ENCODE measurements at places on chromosomes 12 and 14. TPM values are rescaled to one million over a fixed set of nuclear protein-coding genes. Genes with fewer than 3 reads are reported as not detected.

Gene GTF2A1
- 40.7 TPM for total RNA-seq

Gene CORO1C
- 73.8 TPM for total RNA-seq

Gene APOF
- total RNA-seq, result not detected

Gene LTB4R
- 50.4 TPM for total RNA-seq

DNA sequence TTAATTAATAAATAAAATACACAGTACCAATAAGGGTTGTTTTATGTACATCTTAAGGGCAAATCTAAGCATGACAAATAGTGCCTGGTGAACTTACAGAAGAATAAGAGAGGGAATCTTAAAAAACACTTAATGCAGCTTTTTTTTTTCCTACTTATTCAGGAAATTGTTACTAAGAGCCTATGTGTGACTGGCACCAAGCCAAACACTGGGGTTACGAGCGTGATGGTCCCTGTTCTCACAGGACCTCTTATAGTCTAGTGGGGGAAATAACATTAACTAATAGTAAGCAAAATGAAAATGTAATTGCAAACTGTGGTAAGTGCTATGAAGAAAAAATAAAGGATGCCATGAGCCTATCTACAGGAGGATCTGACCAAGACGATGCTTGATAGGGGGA is 53.6 kb downstream of the RTN1 start:
- DNase-seq, result no peak
- H3K27me3 ChIP-seq, result no peaks in the 10 kb centered on the region
- no peaks in the 10 kb centered on the region for H3K4me1 ChIP-seq
- no peak overlapping the region for H3K27ac ChIP-seq

DNA sequence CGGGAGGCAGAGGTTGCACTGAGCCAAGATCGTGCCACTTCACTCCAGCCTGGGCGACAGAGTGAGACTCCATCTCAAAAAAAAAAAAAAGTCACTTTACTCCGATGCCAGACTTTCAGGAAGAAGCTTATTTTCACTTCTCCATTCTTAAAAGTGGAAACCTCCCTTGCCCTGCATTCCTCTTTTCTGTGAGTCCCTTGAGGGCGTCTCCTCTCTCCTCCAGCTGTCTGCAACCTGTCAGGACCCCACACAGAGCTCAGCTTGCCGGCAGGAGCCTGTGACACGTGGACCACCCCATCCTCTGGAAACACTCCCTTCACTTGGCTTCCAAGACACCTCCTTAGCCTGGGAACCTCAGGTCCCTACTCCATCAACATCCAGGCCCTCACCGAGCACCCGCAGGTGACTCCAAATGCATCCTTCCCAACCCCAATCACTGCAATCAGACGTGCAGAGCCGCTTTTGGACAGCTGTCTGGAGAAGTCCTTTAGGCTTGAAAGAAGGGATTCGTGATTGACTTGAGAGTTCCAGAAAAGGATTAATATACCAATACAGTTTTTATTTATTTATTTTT is 34.3 kb downstream of the SLC15A4 start:
- no peak overlapping the region for H3K4me3 ChIP-seq
- no peak overlapping the region for H3K27ac ChIP-seq
- no peak for DNase-seq
- H3K36me3 ChIP-seq, result peaks cover 44% of the 10 kb centered on the region
- H3K4me1 ChIP-seq, result peaks cover 32% of the 10 kb centered on the region
- H3K27me3 ChIP-seq, result no peaks in the 10 kb centered on the region

DNA sequence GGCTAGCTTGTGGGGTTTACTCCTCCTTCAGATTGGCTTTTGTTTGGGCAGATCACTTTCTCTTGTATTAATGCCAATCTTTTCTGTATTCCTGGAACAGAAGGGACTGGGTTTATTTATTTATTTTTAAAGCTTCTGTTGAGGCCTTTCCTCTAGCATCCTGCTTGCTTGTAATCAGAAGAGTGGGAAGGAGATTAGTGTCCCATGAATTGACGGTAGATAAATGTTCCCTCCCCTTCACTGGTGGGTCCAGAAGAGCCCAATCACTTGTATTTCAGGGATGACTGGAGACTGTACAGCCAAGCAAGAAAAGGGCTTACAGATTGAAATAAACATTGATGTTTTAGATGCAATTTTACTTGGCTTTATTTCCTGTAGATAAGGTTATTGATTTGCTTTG is 71.0 kb downstream of the LIN52 start:
- no peaks in the 10 kb centered on the region for H3K4me1 ChIP-seq
- no peaks in the 10 kb centered on the region for H3K27me3 ChIP-seq
- no peak overlapping the region for H3K4me3 ChIP-seq
- no peak for DNase-seq
- H3K27ac ChIP-seq, result no peak overlapping the region

- H3K4me3 ChIP-seq, result no peak overlapping the region
- DNase-seq, result no peak
- H3K4me1 ChIP-seq, result peaks cover 28% of the 10 kb centered on the region
- no peaks in the 10 kb centered on the region for H3K27me3 ChIP-seq
- no peaks in the 10 kb centered on the region for H3K36me3 ChIP-seq
Measured at GRCh38 chr12:12405882-12406281, 49.0 kb downstream of the BORCS5 start.

DNA sequence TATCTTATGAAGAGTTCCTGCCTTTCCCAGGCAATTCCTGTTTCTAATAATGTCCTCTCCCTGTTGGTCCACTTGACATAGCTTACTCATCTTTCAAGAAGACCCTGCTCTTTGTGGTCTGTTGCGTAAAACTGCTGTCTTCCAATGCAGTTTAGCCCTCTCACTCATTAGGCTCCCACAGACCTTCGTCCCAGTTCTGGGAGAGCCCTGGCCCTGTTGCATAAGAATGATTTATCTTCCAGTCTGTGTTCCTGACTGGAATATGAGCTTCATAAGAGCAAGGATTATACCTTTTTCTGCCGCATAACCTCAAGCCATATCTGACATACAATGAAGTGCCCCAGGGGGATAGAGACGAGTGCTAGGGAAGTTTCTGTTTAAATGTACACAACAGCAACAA is 365.9 kb upstream of the NOVA1 start:
- H3K4me1 ChIP-seq, result no peaks in the 10 kb centered on the region
- no peak for DNase-seq
- H3K36me3 ChIP-seq, result no peaks in the 10 kb centered on the region
- no peak overlapping the region for H3K4me3 ChIP-seq
- no peak overlapping the region for H3K27ac ChIP-seq

DNA sequence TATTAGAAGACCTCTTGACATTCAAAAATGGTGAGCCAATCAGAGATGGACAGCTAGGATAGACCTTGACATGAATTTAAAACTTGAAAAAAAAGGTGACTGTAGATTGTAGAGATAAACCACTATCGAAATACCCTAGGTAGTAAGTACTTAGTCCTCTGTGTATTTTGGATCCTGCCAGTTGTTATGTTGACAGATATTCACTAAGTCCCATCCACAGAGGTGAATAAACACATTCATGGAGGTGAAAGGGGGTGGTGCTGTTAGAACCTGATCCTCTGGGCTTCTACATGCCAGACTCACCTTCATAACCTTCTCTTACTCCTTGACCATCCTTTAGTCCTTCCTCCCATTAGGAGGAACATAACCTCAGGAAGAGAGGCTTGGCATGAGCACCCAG is 72.3 kb downstream of the OTX2 start:
- H3K36me3 ChIP-seq, result no peaks in the 10 kb centered on the region
- no peak overlapping the region for H3K27ac ChIP-seq
- no peaks in the 10 kb centered on the region for H3K27me3 ChIP-seq
- no peak overlapping the region for H3K4me3 ChIP-seq
- H3K4me1 ChIP-seq, result no peaks in the 10 kb centered on the region

- DNase-seq, result no peak
- H3K4me3 ChIP-seq, result no peak overlapping the region
- no peak overlapping the region for H3K27ac ChIP-seq
- no peaks in the 10 kb centered on the region for H3K4me1 ChIP-seq
- no peaks in the 10 kb centered on the region for H3K36me3 ChIP-seq
Measured at GRCh38 chr12:31249356-31249755, 76.6 kb downstream of the SINHCAF start.
